ENCODE measurements at places on chromosomes 11 and 22.

- DNase-seq: peak; percentile 59
Measured at GRCh38 chr11:76637491-76638269, 32.9 kb downstream of the LRRC32 start.

DNA sequence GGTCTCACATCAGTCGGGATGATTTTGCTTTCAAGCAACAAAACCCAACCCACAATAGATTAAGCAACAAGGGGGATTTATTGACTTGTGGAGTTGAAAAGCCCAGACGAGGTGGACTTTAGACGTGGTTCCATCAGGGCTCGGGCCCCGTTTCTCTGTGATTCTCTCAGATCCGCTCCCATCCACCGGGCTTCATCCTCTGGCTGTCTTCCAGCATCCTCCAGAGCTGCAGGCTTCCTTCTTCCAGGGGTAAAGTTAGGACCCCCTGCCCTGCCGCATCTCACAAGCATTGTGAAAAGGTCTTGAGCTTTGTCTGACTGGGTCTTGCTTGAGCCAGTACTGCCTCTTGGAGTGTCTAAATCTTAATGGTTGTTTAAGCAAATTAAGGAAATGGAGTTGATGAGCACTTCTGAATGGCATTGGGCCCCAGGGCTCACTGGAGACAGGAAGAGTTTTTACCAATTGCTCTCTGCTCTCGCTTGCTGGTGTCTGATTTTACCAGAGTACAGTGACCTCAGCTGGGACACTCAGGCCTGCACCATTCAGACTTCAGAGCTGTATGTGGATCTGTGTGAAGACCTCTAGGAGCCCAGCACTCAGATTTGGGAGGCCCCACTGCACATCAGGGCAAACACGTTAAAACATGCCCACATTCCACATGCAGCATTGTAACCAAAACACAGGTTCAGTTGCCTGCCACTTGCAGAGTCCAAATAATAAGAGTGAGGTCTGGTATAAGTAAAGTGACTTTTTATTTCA lies 13.5 kb upstream of the FTH1 start:
- no peak for DNase-seq

DNA sequence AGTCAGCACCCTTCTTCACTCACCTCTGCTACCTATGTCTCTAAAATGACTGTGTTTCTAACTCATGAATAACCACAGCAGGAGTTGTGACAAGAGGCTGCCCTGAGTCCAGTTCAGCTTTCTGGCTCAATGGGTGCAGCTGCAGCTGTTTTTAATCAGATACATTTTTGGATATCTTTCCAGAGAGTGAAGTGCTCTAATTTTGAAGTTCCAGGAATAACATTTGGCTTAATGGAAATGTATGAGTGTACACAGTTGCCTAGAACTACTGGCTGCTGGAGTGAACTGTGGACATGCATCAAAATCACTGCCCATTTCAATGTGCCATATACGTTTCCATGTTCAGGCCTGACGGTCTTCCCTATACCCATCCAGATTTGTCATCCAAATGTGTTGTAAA lies 769.5 kb upstream of the ANO3 start:
- DNase-seq: no peak

DNA sequence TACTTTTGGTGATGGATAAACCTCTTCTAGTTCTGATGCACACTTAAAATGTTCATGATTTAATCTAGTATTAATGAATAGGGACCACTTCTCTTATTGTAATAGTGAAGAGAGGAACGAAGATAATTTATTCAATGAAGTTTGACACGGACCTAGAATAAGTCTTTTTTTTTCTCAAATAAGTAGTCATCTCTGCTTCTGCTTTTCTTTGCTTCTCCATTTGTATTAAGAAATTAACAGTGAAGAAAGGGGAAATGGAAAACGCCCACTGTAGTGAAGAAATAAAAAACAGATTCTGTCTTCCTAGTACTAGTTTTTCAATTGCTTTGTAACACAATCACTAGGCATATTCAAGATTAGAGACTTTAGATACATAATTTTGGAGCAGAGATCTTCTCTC lies 73.0 kb downstream of the CD44 start:
- DNase-seq: no peak

- DNase-seq: no peak
Measured at GRCh38 chr11:1510928-1511327, 24.3 kb upstream of the MOB2 start.

DNA sequence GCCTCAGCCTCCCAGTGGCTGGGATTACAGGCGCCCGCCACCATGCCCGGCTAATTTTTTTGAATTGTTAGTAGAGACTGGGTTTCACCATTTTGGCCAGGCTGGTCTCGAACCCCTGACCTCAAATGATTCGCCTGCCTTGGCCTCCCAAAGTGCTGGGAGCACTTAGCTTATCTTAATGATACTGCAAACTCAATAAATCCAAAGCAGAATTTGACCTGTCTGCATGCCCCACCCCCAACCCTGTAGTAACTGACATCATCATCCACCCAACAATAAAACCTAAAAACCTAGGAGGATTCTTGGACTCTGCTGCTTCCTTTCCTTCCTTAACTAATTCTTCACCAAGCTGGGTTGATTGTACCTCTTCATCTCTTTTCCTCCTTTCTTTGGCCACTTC lies 6.3 kb upstream of the ADSL start:
- no peak for DNase-seq

DNA sequence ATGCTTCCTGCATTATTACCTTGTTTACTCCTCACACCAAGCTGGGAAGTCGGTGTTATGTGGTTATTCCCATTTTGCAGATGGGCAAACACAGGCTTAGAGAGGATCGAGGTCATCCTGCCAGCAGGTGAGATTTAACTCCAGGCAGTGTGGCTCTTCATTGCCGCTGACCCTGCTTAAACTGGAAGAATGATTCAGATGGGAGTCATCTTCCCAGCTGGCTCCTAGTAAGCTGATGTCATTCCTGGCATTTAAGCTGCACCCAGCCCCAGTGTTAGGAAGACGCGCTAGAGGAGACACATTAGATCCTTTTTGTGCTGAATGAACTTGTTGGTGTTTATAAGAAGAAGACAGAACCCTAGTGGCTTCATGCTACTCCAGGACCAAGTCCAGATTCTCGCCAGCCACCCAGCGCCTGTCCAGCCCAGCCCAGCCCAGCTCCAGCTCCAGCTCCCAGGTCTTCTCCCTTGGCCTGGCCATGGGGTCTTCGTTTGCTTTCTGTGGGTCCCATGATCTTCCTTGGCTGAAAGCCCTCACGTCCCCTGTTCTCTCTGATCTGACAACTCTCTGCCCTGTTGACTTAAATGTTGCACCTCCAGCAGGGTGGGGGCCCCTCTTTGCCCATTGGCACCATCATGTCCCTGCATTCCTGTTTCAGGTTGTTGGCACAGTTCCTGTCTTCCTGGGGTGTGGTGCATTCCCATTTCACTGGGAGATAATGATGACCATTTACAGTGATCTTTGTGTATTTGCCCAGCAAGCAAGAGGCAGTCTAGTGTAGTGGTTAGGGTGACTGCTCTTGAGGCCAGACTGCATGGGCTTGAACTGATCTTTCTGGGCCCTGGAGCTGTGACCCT lies 13.6 kb downstream of the PARVB start:
- no peak for DNase-seq

GRCh38 chr11:129930296-129930695 lies 34.9 kb upstream of the NFRKB start:
- no peak for DNase-seq

DNA sequence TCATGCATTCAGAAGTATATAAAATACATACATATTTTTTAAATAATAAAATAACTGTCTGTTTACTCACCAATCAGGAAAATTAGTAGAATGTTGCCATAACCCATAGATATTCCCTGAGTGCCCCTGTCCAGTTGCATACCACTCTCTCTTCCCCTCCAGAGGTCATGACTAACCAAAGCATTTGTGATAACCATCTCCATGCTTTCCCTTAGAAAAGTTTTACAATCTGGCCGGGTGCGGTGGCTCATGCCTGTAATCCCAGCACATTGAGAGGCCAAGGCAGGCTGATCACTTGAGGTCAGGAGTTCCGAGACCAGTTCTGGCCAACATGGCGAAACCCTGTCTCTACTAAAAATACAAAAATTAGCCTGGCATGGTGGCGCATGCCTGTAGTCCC lies 33.2 kb upstream of the LDHA start:
- DNase-seq: no peak

DNA sequence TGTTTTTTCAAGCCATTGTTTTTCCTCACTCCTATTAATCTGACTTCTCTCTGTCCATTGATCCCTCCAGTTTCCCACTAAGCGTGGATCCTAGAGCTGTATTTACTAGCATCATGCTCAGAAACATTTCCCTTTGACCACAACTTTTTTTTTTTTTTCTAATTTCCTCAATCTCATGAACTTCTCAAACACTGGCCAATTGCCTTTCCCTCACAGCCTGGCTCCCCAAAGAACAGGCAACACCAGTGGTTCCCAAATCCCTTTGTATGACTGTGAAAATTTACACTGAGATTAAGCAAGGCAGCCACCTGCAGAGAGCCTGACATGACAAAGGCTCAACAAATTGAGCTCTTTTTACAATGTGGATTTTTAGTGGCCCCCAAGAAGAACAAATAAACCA lies 1.4 kb upstream of the TPP1 start:
- no peak for DNase-seq

GRCh38 chr22:21448627-21449416 lies 18.4 kb upstream of the TMEM191C start:
- DNase-seq: no peak

GRCh38 chr22:40578171-40578570 lies 58.3 kb downstream of the MRTFA start:
- DNase-seq: no peak

DNA sequence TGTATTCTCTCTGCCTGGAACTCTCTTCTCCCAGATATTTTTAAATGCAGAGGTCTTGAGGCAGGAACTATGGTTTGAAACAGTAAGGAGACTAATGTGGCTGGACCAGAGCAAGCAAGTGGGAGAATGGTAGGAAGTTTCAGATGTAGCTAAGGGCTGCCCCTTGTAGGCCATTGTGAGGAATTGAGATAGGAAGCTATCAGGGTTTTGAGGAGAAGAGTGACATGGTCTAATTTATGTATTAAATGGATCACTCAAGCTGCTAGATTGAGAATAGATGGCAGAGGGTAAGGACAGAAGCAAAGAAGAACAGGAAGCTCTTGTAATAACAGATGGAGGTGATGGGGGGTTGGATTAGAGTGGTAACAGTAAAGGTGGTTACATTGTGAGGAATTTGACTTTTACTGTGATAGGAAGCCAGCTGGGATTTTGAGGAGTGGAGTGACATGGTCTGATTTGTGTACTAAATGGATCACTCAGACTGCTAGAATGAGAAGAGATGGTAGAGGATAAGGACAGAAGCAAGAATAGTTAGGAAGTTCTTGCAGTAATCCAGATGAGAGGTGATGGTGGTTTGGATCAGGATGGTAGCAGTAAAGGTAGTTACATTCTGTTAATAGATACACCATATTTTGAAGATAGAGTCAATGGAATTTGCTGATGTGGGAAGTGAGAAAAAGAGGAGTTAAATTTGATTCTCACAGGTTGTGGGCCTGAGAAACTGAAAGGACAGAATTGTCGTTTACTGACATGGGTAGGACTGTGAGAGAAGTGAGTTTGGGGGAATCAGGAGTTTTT lies 63.0 kb downstream of the HIPK3 start:
- no peak for DNase-seq

DNA sequence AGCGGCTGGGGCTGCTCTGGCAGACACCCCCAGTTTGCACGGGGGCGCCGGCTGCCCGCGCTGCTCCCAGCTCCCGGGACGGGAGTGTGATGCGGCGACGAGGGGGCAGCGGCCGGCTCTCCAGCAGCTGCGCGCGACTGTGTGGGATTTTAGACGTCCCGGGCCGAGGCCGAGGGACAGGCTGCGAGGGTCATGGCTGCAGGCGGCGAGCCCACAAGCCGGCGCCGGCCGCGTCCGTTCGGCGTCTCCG lies 159 bp downstream of the FZD4 start:
- no peak for DNase-seq

DNA sequence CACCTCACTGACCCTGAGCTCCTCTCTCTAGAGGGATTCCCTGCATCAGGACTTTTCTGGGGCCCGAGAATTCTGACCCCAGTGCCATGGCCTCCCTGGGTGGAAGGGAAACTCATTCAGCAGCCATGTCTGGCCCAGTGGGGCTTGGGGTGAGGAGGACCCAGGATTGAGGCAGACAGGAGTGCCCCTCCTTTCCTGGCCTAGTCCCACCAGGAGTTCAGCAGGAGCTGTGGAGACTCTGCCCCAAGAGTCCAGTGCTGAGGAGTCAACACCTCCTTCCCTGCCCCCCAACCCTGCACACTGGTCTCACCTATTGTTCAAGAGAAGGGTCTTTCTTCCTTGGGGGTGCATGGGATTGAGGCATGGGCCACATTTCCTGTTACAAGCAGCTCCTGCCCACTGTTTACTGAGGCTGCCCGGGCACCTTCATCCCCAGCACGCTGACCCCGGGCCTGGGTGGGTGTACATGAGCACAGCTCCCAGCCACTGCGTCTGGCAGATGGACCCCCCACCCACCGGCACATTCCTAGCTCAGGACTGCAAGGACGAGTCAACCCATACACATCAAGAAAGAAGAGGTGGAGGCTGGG lies 33.9 kb downstream of the ALX4 start:
- no peak for DNase-seq
